Esophagus squamous epithelium (tissue), 5 donors: ENCODE measurements at places on chromosomes 3 and 15.
A peak's percentile ranks its signal among the peaks of the same experiment; 100 is the strongest.

DNA sequence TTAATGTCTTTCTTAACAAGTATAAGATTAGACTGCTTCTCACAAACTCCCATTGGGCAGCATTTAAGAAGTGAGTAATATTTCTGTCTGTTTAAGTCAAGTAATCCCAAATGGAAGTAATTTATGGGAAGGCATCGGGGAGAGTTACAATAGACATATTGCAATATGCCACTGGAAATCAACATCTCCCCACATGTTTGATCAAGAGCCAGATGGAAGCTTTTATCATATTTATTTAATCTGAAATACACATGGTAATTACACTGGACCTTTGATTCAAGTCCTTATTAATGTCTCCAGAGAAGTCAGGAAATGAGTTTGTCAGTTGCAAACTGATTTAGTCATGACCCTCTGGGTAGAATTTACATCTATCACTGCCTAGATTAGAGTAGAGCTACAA, 943.8 kb downstream of the VGLL3 start:
- H3K27ac ChIP-seq, result no peak overlapping the region
- no peaks in the 10 kb centered on the region for H3K27me3 ChIP-seq
- H3K4me1 ChIP-seq, result no peaks in the 10 kb centered on the region
- no peaks in the 10 kb centered on the region for H3K36me3 ChIP-seq
- no peak overlapping the region for H3K4me3 ChIP-seq

DNA sequence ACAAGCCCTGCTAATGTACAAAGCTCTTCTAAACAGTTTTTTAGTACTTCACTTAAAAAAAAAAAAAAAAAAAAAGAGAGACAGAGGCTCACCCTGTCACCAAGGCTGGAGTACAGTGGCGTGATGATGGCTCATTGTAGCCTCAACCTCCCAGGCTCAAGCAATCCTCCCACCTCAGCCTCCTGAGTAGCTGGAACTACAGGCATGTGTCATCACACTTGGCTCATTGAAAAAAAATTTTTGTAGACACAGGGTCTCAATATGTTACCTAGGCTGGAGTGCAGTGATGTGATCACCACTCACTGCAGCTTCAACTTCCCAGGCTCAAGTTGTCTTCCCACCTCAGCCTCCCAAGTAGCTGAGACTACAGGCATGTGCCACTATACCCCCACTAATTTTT, 47.6 kb upstream of the HEG1 start:
- H3K27me3 ChIP-seq, result no peaks in the 10 kb centered on the region
- H3K4me1 ChIP-seq, result peaks cover 19% of the 10 kb centered on the region
- H3K27ac ChIP-seq, result no peak overlapping the region
- H3K4me3 ChIP-seq, result no peak overlapping the region
- H3K36me3 ChIP-seq, result no peaks in the 10 kb centered on the region
- no peak for DNase-seq

DNA sequence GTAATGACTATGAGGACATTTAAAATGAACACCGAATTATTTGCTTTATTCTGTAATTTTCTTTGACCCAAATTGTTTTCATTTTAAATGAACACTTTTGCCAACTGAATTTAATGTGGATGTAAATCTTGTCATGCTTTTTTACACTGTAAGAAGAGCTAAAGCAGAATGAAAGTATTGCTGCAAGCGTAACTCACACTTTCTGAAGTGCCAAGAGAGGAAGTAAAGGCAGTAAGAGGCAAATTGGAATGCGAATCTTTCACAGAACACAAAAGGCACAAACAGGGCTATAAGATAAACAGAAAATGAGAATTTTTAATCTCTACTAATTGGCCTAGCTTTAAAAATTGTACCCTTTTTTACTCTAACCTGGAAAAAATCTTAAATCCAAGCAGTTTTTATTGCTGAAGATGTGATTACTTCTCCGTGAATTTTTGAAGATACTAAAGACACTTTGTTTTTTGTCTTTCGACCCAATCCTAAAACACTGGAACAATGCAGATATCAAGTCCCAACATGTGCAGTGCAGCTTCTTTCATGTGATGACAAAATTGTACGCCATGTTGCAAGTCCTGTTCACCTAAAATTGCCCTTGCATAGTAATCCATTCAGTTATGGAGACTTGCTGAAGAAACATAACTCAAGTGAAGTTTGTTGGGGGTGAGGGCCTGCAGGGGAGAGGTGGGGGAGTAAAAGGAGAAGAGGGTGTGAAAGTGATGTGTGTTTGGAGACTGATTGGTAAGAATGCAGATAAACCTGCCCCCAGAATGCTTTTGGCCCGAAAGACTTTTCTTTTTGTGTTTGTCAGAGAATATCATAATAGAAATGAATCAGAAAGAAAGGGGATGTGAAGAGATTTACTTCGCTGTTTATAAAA, 1.4 kb downstream of the ARID3B start:
- H3K36me3 ChIP-seq, result no peaks in the 10 kb centered on the region
- H3K27ac ChIP-seq, result peak overlapping the region; percentile 91
- H3K27me3 ChIP-seq, result no peaks in the 10 kb centered on the region
- H3K4me1 ChIP-seq, result peaks cover 29% of the 10 kb centered on the region
- no peak for DNase-seq

GRCh38 chr3:157067114-157067513, 92.8 kb downstream of the CCNL1 start:
- no peak overlapping the region for H3K27ac ChIP-seq
- no peaks in the 10 kb centered on the region for H3K27me3 ChIP-seq
- no peak overlapping the region for H3K4me3 ChIP-seq
- H3K36me3 ChIP-seq, result no peaks in the 10 kb centered on the region

DNA sequence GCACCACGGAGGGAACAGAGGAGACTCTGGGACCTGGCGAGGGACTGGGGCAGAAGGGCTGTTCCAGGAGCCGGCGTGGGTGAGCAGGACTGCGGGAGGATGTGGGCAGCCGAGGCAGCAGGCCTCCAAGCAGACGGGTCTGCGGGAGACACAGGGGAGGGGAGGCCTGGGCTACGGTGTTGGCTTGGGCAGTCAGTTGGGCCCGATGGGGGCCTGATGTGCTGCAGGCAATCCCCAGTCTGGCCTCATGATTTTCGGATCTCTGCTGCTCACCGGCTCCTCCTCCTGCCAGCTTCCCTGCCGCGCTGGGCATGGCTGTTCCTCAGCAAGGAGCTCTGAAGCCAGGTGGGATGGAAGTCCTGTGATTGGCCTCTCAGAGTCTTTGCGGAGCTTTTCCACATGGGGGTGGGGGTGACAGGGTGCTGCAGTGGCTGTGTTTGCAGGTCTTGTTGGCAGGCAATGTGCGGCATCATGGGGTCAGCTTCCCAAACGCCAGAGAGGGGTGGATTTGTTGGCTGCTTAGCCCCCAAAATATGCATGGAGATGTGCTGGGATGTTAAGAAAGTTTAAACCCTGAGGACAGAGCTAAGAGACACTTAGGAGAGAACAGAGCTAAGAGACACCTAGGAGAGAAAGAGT, 19.3 kb downstream of the MINAR1 start:
- H3K4me3 ChIP-seq, result no peak overlapping the region
- H3K4me1 ChIP-seq, result no peaks in the 10 kb centered on the region
- H3K36me3 ChIP-seq, result no peaks in the 10 kb centered on the region
- H3K27ac ChIP-seq, result no peak overlapping the region
- DNase-seq, result no peak

- no peaks in the 10 kb centered on the region for H3K27me3 ChIP-seq
- DNase-seq, result no peak
- no peaks in the 10 kb centered on the region for H3K36me3 ChIP-seq
Observed at GRCh38 chr3:164222197-164222596, 856.1 kb downstream of the SI start.

DNA sequence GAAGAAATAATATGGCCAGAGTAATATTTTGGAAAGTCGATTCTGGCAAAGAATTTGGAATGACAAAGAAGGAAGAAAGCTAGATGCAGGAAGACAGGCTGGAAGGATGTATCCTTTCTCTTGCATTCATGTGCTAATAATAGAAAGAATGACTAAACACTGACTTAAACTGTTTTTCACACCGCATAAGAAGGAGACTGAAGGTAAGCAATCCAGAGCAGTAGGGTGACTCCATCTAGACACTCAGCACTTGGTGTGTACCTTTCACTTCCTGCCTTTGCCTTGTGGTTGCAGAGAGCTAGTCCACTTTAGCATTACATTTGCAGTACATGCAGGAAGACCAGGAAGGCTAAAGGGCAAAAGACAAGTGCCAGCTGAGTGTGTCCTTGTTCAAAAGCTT, 234.6 kb downstream of the RBMS3 start:
- peaks cover 3% of the 10 kb centered on the region for H3K4me1 ChIP-seq
- H3K27me3 ChIP-seq, result no peaks in the 10 kb centered on the region
- no peak overlapping the region for H3K4me3 ChIP-seq
